ENCODE measurements at places on chromosomes 7 and 10.

- no peak for DNase-seq
Observed at GRCh38 chr10:112631501-112632400, 184.7 kb downstream of the VTI1A start.

DNA sequence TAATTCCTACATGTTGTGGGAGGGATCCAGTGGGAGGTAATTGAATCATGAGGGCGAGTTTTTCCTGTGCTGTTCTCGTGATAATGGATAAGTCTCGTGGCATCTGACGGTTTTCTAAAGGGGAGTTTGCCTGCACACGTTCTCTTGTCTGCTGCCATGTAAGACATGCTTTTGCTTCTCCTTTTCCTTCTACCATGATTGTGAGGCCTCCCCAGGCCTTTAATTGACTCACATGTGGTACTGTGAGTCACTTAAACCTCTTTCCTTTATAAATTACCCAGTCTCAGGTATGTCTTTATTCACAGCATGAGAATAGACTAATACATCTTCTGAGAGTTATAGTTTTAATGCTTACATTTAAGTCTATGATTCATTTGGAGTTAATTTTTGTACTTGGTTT lies 22.6 kb upstream of the CPN1 start:
- DNase-seq: no peak

GRCh38 chr10:28331841-28332240 lies 29.0 kb upstream of the MPP7 start:
- peak; percentile 72 for DNase-seq

DNA sequence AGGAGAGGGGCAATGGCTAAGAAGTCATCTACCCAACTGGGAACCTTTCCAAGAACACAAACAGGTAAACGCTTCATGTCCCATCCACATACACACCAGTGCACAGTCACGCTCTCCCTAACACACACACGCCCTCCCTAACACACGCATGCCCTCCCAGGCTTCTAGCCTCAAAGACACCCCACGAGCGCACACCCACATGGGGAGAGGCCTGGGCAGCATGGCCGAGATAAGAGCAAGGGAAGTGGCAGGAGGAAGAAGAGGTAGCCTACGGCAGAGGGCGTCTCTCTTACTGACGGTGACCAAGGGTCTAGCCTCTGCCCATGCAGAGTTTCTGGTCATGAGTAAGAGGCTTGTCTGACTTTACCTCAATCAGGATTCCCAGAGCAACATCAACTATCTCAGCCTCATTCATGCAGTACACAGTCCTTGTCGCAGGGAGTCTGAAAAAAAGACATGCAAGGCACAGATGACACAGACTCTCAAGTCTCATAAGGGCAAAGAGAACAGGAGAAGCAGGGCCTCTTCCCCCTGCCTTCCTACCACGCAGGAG lies 3.1 kb downstream of the CYREN start:
- no peak for DNase-seq

GRCh38 chr10:73083221-73083620 lies 13.4 kb downstream of the P4HA1 start:
- DNase-seq: no peak

DNA sequence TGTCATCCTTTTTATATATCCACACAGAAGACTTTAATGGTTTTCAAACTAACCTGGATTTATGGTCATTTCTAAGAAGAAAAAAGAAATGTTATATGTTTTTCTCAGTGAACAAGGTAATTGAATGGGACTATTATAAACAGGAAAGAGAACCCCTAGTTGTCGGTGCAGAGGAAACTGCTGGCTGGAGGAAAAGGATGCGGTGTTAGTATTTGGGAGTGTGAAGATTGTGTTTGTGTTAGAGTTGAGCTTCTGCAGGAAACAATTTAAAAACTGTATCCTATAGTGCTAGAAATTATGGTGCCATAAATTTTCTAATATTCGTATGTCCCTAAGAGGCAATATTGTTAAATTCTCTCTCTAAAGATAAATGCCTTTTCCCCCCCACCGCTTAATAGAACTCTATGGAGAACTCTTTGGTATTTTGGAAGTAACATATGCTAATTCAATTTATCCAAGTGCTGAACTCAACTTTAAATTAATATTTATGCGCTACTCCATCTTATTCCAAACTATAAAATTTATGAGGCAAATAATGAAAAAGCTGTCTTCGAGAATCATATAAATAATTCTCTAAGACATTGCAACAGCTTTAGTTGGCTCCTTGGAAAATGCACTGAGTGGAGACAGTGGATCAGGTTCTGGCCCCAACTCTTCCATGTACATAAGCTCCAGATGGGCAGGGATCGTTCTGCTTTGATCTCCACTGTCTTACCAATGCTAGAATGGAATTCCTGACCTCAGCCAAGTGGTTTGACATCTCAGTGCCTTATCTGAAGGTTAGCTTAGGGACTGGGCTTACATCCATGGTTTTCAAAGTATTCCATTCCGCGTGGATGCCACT lies 5.6 kb downstream of the BZW2 start:
- no peak for DNase-seq

DNA sequence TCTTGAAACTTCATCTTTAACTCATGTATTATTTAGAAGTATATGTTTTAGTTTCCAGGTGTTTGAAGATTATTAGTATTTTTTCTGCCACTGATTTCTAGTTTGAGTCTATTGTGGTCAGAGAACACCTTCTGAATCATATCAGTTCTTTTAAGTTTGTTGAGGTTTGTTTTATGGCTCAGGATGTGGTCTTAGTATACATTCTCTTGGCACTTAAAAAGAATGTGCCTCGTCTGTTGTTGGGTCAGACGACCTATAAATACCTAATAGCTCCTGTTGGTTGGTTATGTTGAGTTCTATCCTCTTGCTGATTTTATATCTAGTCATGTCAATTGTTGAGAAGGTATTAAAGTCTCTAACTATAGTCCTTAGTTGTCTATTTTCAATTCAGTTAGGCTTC lies 15.9 kb downstream of the TDRD1 start:
- no peak for DNase-seq

- DNase-seq: no peak
Observed at GRCh38 chr7:81468526-81468925, 301.3 kb downstream of the HGF start.

GRCh38 chr10:70265032-70265689 lies 18.6 kb downstream of the NPFFR1 start:
- DNase-seq: no peak

All from brain pericyte (primary cell).